T follicular helper cell (primary cell): ENCODE measurements at places on chromosomes 2 and 18.

DNA sequence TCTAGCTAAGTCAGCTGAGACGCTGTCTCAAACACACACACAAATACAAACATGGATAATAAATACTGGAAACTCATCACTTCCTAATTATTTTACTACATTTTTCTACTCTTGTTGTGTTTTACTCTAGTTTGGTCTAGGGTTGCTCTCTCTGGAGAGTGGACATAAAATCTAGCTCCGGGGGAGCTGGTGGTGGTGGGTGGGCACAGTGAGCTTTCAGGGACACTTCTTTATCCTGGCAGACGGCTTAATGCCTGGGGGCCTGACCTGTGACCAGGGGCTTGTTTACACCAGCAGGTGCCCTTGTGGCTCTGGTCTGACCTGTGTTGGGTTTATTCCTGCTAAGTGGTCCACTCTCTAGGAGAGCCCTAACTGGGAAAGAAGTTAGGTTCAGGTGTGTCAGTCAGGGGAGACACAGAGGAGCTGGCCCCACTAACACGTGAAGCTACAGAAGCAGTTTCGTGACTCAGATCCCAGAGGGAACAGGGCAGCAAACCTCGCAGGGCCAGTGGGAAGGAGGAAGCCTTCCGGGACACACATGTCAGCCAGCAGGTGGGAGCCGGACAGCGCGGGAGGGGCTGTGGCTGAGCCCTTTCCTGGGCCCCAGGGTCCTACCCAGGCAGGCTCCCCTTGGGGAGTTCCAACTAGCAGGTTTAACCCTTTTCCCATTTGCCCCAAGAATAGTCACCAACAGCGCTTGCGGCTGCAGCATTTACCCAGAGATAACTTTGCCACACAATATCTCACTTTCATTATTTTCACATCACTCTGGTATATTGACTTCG lies 22.5 kb upstream of the BOK start:
- no peak for DNase-seq

DNA sequence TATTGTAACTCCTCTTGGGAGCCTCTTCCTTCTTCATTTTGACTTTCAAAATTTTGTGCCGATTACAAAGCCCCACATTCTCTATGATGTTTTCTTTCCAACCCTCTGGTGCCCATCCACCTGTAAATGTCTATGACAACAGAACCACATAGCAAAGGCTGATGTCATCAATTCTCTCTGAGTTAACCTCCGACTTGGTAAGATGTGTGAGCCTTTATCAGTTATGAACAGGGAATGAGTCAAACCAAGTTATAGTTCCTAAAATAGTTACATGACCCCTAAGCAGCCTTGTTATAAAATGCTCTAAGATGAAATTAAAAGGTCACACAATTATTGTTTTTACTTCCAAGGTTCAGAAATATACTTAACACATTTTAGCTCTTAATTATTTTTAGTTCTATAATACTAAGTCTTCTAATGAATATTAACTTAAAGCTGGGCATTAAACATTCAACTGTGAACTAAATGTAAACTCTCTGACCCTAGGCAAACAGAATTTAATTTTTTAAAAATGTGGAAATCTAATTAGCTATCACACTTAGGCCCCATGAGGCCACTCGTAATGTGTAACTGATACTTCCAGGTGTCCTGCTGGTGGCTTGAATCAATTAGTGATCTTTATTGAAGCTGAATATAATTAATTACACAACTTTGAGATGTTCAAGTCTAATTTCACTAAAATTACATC lies 102.3 kb upstream of the CYRIA start:
- DNase-seq, result no peak

DNA sequence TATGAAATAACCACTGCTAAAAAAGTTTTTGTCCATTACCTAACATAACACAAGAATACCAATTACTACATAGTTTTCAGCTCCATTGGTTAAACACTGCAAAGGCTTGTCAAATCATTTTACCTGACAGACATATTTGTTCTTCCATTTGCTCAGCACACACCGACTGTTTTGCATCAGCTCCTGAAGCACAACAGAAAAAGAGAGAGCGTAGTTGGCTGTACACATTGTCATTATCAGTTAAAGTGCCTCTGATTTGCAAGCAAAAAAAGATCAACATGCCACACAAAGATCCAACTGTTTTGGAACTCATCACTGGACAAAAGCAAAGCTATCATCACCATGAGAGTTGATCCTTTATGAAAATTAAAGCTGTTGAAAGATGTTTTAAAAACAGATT lies 103.8 kb downstream of the WDPCP start:
- DNase-seq, result no peak

DNA sequence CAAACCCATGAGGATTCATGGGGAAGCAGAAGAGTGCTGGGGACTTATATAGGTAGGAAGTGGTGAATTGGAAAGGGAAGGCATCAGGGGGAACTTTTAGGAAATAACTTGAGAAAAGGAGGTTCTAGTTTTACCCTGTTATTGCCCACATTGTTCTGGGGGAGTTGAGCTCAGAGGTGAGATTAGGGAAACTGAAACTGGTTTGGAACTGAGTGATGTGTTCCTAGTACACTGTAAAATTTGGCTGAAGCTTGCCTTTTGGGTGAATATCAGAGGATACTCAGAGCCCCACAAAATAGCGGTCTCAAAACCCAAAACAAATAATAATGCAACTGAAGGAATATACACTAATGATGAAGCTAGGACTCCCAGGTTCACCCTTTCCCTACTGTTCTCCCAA lies 39.6 kb upstream of the APOB start:
- DNase-seq, result no peak

DNA sequence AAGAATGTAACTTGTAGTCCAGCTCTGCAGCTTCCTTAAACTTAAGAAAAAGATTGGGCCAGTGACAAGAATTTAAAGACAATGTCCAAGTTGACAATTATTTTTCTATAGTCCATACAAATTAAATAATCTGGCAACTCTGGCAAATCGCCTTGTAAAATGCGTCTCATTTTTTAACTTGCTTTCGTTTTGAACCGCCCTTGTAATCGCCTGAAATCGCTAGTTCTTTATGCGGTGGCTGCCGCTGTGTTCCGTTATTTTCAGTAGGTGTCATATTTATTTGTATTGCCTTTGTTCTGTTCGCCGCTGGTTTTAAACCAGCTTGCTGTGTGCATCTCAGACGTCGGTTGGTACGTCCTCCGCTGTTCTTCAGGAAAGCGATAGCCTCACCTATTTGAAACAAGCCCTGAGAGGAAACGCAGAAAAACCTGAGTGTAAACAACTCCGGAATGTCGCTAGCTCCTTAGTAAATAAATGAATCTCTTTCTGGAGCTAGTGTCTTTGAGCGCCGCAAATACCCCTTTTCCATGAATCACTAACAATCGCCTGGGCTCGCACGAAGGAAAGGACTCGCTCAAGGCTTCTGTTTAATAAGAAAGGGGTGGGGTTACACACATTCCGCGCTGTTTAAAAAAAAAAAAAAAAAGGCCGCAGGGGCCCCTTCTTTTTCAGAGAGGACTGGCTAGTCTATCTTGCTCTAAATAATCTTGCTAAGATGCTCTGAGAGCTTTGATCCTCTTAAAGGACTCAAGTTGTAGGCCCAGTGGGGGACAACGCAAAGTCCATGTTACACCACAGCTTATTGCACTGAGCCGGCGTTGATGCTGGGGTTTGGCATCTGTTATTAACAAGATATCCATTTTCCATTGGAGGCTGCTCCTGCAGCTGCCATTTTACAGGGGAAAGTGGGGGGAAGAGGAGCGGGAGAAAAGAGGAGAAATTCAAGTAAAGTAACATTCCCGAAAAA lies 3.0 kb downstream of the HOXD8 start:
- DNase-seq, result no peak

DNA sequence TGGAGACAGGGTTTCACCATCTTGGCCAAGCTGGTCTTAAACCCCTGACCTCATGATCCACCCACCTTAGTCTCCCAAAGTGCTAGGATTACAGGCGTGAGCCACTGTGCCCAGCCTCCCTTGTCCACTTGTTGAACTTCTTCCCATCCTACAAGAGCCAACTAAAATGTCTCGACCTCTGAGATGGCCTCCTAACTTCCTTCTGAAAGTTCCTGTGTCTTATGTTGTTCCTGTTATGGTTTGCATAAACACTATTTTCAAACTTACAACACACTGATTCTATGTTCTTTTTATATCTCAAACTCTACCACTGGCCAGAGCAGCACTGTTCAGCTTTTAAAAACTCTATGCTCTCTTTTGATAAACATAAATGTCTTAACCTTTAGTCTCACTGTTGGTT lies 63.3 kb upstream of the UGP2 start:
- no peak for DNase-seq

DNA sequence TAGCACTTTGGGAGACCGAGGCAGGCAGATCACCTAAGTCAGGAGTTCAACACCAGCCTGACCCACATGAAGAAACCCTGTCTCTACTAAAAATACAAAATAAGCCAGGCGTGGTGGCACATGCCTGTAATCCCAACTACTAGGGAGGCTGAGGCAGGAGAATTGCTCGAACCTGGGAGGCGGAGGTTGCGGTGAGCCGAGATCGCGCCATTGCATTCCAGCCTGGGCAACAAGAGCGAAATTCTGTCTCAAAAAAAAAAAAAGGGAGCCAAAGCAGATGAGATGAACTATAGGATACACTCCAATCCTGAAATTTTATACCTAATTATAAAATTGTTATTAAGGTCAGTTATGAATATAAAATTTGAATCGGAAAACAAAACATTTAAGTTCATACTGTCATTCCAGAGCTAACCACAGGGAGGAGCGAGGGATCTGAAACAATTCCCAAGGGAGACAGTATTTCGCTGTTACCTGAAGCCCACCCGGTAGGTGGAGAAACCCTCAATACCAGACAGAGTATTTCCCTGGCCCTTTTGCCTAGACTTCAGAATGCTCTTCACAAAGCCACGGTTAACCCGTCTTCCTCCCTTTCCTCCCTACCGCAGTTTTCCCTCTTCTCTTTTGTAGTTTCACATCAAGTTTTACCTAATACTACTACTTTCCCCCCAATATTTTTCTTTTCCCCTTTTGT lies 1.4 kb downstream of the PPM1G start:
- no peak for DNase-seq

DNA sequence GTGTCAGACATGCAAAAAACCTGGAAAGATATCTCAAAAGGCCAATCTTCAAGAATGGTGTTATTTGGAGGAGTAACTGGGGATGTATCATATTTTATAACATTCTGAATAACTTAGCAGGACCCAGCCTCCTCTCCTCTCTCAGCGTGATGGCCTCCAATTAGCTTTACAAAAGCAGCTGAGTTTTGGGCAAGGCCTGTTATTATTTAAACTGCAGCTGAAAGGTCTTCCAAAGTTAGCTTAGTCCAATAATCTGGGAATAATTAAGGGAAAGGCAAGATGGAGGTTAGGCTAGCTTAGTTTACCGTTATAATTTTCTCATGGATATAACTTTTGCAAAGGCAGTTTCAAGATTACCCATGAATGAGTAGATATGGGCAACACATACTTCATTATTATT lies 32.8 kb upstream of the MPPE1 start:
- DNase-seq, result no peak

DNA sequence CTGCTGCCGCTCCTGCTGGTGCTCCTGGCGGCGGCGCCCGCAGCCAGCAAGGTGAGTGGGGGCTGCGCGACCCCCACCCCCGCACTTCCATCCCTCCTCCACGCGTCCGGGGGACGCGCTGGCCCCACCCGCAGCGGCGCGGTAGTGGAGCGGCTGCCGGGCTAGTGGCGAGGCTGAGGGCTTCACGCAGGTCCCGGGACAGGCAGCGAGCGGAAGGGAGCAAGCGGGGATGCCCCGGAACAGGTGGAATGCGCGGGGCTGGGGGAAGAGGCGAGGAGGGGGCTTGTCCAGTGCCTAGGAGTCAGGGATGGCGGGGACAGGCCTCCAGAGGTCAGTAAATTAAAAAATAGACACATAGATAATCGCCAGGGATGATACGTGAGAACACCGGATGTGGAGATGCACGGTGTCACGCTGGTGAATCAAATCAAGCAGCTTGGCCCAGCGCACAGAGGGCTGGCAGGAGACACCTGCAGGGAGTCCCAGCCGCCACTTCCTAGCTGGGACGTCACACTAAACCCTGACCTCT lies 403 bp downstream of the COL4A3 start:
- no peak for DNase-seq

- DNase-seq, result no peak
These were observed 61.0 kb downstream of the CRIM1 start for GRCh38 chr2:36416370-36417165.

- no peak for DNase-seq
These were observed 11.9 kb downstream of the SDC1 start for GRCh38 chr2:20212871-20213503.

DNA sequence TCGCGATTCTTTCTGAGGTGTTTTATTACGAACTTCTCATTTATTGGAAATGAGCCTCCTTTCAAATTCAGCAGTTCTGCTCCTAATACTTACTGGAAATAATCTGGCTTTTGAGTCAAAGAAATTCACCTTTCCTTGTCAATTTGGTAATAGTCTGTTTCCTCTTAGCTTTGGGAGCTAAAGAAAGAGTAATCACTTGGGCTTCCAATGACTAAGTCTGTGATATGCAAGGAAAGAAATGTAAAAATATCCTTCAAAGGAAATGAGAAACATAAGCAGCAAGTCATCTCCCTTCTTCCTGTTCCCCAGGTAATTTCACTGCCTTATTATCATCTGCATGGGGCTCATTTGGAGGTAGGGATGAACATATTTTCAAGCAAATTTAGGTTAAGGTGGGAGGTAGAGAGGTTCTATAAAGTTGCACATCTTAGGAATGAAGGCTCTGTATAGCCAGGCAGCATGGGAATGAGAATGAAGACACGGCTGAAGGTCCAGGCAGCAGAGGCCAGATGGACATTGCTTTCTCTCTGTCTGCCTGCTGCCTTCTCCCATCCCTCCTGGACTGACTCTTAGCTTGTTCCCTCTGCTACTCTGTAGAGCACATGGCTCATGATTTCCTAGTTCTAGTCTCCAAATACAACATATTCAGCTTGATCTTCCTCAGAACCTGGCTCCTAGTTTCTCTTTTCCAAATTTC lies 1.0 kb downstream of the SPP2 start:
- no peak for DNase-seq

DNA sequence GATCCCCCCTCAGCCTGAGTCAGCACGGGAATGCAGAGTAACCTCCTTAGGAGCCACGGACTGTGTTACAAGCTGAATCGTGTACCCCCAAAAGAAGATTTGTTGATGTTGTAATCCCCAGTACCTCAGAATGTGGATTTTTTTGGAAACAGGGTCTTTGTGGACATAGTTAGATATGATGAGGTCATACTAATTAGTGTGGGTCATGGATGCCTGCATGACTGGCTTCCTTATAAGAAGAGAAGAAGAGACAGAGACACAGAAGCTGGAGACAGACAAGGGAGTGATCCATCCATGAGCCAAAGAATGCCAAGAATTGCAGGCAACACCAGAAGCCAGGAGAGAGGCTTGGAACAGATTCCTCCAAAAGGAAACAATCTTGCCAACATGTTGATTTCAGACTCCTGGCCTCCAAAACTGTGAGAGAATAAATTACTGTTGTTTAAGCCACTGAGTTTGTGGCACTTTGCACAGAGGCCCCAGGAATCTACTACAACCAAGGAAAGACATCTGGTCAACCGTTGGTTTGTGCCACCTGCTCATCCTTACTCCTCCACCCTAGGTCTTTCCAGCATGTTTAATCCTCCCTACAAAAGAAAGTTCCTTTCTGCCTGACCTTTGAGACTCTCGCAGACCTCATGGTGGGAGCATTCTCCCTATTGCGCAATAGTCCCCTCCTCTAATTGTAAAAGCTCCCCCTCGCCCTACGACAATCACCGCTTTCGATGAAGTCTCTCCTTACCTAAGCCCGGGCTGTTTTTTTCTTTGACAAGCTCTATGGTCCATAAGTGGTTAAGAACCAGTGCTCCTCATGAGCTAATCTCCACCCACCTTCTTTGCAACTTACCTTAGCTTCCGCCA lies 91.6 kb downstream of the DNER start:
- no peak for DNase-seq

- no peak for DNase-seq
These were observed 36.1 kb downstream of the TMEM163 start for GRCh38 chr2:134682726-134683125.
